Esophagus squamous epithelium (tissue), 5 donors: ENCODE measurements at places on chromosomes 2 and 18. TPM values are rescaled to one million over a fixed set of nuclear protein-coding genes. Genes with fewer than 3 reads are reported as not detected.

GRCh38 chr2:5539282-5540165, 152.7 kb upstream of the SOX11 start:
- no peaks in the 10 kb centered on the region for H3K36me3 ChIP-seq
- no peaks in the 10 kb centered on the region for H3K27me3 ChIP-seq
- no peak for DNase-seq
- no peak overlapping the region for H3K27ac ChIP-seq

DNA sequence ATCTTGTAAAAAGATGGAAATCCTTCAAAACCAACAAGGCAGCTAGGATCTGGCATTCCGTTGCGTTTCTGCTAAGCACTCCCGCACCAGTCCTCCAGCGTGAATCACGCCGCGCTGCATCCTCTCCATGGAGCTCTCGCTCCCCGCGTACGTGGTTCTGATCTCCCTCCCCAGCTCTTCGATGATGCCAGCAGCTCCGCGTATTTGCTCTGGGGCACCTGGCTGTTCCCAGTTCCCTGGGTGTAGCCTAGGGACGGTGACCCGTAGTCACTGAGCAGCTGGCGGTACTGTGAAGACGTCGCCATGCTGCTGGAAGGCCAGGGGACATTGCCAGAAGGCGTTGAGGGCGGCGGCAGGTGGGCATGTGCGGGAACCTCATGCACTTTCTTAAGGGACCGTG, 407.5 kb downstream of the RNF144A start:
- H3K27me3 ChIP-seq, result no peaks in the 10 kb centered on the region
- H3K4me1 ChIP-seq, result no peaks in the 10 kb centered on the region
- no peak overlapping the region for H3K27ac ChIP-seq

GRCh38 chr2:39881948-39882347, 102.9 kb upstream of the THUMPD2 start:
- no peaks in the 10 kb centered on the region for H3K27me3 ChIP-seq
- H3K36me3 ChIP-seq, result no peaks in the 10 kb centered on the region
- H3K27ac ChIP-seq, result peak overlapping the region; percentile 33
- peaks cover 10% of the 10 kb centered on the region for H3K4me1 ChIP-seq
- H3K4me3 ChIP-seq, result no peak overlapping the region

DNA sequence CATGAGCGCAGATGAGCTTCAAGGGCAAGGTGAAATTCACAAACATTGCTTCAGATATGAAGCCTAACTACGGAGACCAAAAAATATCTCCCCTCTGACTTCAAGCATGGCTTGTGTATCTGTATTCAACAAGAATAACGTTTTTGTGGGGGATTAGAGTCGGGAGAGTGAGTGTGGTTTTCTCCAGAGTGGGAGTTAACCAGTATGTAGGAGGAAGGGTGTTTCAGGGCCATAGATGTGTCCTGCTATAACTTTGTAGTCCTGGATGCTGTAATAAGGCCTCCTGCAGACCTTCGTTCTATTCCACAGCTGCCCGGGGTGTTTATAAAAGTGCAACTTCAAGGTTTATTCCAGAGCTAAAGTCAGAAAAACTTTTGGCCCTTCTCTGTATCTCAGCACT, 12.9 kb upstream of the C2orf74 start:
- DNase-seq, result no peak
- no peaks in the 10 kb centered on the region for H3K27me3 ChIP-seq
- no peak overlapping the region for H3K27ac ChIP-seq
- H3K4me1 ChIP-seq, result peaks cover 6% of the 10 kb centered on the region

DNA sequence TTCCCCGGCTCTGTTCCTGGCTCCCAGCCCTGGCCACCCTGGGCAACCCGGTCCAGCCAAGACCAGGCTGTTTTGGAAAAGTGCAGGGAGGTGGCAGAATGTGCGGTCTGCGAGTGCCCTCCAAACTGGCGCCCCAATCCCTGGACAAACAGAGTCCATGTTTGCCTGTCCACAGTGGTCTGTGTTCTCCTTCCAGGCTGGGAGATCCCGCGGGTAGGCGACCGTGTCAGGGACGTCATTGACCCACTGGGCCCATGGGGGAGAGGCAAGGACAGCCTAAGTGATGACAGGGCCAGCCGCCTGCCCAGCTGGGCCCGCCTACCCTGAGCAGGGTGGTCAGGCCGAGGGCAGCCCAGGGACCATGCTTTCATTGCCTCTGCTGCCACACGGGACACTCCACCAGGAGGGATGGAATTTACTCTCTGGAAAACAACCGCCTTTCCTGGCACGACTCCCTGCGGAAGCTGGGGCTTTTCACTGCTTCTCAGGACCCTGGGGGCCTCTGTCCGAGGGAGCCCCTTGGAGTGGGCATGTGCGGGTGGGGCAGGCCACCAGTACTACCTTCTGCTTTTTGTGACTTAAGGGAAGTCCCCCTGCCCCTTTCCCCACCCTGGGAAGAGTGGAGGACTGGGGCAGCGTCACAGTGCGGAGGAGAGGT, 20.1 kb downstream of the CYP26B1 start:
- no peaks in the 10 kb centered on the region for H3K36me3 ChIP-seq
- H3K27me3 ChIP-seq, result no peaks in the 10 kb centered on the region
- DNase-seq, result no peak
- no peak overlapping the region for H3K27ac ChIP-seq
- H3K4me3 ChIP-seq, result no peak overlapping the region
- H3K4me1 ChIP-seq, result peaks cover 5% of the 10 kb centered on the region

DNA sequence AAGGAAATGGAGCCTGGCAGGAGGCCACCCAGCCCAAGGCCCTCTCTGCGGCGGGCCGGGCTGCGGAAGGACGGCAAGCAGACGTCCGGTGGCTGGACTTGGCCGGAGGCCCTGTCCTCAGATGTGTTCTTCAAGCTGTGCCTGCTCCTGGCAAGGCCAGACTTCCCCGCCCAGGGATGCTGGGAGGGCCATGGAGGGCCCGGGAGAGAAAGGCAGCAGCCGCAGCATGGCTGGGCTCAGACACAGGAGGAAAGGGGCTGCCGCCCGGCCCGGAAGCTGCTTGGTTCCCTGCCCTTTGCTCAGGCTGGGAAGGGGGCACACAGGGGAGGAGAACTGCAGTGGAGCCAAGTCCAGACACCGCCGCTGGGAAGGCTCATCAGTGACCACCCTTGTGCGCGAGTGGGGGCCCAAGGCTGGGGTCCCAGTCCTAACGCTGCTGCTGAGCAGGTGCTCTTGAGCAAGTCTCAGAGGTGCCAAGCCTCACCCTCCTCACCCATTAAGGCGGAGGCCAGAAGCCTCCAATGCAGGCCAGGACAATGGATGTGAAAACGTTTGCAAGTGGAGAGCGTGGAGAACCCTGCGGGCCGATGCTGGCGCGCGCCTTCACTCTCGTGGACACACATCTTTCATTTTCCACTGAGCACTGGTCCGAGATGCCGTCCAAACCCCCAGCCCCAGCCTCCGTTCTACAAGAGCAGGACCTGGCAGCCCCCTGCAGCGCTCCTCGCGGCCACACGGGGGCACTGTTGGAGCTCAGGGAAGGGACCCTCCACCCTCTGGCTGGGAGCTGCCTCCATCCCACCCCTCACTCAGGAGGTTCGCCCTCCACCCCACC, 7.9 kb downstream of the CROCC2 start:
- peak overlapping the region; percentile 44 for H3K27ac ChIP-seq
- DNase-seq, result no peak
- H3K27me3 ChIP-seq, result no peaks in the 10 kb centered on the region
- no peaks in the 10 kb centered on the region for H3K36me3 ChIP-seq
- H3K4me1 ChIP-seq, result peaks cover 42% of the 10 kb centered on the region

GRCh38 chr2:218982586-218983262, 2.3 kb downstream of the FEV start:
- peaks cover 32% of the 10 kb centered on the region for H3K27me3 ChIP-seq
- H3K4me1 ChIP-seq, result peaks cover 35% of the 10 kb centered on the region
- H3K4me3 ChIP-seq, result peak overlapping the region; percentile 59
- DNase-seq, result no peak
- H3K27ac ChIP-seq, result no peak overlapping the region

- no peak overlapping the region for H3K4me3 ChIP-seq
- H3K4me1 ChIP-seq, result peaks cover 14% of the 10 kb centered on the region
- H3K36me3 ChIP-seq, result peaks cover 5% of the 10 kb centered on the region
- no peaks in the 10 kb centered on the region for H3K27me3 ChIP-seq
- no peak for DNase-seq
Observed at GRCh38 chr2:69988086-69988635, 26.7 kb upstream of the ASPRV1 start.

- DNase-seq, result no peak
- H3K4me1 ChIP-seq, result peaks cover 25% of the 10 kb centered on the region
- H3K36me3 ChIP-seq, result peaks cover 4% of the 10 kb centered on the region
- H3K4me3 ChIP-seq, result no peak overlapping the region
- H3K27me3 ChIP-seq, result no peaks in the 10 kb centered on the region
Observed at GRCh38 chr2:150466741-150467620, 20.5 kb downstream of the RND3 start.

- peak overlapping the region; percentile 10 for H3K4me3 ChIP-seq
- no peaks in the 10 kb centered on the region for H3K36me3 ChIP-seq
- H3K27me3 ChIP-seq, result no peaks in the 10 kb centered on the region
- no peak for DNase-seq
- H3K27ac ChIP-seq, result peak overlapping the region; percentile 4
- peaks cover 89% of the 10 kb centered on the region for H3K4me1 ChIP-seq
Observed at GRCh38 chr2:159609811-159610549, 6.4 kb downstream of the BAZ2B start.

The FOXD4L1 gene
- not detected for total RNA-seq

The TMEM247 gene
- not detected for total RNA-seq

The SFTPB gene
- total RNA-seq, result not detected

The USP34 gene
- 57.7 TPM for total RNA-seq

The EN1 gene
- not detected for total RNA-seq

The DNAJC5G gene
- total RNA-seq, result not detected

The CCDC85A gene
- 1.9 TPM for total RNA-seq

The CCDC141 gene
- total RNA-seq, result 1.8 TPM
